ENCODE measurements at places on chromosomes 1 and 21.

GRCh38 chr1:111709986-111710385 lies 29.2 kb downstream of the INKA2 start:
- no peak for DNase-seq

GRCh38 chr1:61053712-61054600 lies 28.4 kb upstream of the NFIA start:
- no peak for DNase-seq

GRCh38 chr1:113763661-113764060 lies 4.4 kb upstream of the PHTF1 start:
- no peak for DNase-seq

GRCh38 chr1:65704318-65704717 lies 88.4 kb upstream of the PDE4B start:
- DNase-seq: no peak

DNA sequence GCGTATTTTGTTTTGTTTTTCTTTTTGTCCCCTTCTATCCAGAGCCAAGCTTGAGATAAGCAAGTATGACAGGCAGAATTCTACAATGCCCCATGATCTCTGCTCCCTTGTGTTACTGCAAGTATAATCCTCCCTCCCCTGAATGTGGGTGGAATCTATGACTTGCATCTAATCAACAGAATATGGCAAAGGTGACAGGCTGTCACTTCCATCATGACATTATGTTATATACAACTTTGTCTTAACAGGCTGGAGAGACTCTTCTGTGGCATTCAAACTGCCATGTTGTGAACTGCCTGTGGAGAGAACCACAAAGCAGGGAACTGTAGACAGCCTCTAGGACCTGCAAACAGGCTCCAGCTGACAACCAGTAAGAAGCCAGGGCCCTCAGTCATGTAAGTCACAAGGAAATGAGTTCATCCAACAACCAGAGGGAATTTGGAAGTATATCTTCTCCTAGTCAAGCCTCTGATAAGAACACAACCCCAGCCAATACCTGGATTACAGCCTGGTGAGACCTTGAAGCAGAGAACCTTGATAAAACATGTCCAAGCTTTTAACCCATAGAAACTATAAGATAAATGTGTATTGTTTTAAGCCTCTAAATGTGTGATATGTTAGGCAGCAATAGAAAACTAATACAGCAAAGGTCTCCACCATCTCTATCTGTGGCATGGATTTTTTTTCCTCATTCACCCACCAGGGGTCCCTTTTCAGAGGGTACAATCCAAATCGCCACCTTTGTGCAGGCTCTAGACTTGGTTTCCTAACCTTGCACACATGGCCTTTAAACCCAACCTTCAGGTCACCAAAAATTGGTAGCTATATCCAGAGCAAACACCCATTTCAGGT lies 5.7 kb upstream of the C1orf162 start:
- peak; percentile 32 for DNase-seq

DNA sequence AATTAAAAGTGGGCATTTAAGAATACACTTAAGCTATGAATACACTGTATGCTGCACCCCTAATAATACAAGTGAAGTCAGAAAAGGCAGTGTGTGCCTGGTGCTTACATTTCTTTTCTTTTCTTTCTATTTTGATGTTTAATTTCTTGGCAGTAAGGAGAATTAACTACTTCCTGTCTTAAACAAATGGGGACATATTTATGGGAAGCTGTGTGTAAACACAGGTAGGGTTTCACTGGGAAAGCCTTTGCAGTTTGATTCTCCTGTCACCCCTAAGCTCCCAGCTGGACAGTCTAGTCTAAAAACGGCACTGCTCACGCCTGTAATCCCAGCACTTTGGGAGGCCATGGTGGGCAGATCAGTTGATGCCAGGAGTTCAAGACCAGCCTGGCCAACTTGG lies 146.0 kb downstream of the MIS18A start:
- DNase-seq: no peak

- DNase-seq: no peak
Observed at GRCh38 chr1:24822887-24823286, 77.6 kb downstream of the CLIC4 start.

- DNase-seq: no peak
Observed at GRCh38 chr1:203244776-203245175, 15.3 kb upstream of the CHIT1 start.

GRCh38 chr1:3558036-3558726 lies 53.1 kb downstream of the MEGF6 start:
- no peak for DNase-seq

DNA sequence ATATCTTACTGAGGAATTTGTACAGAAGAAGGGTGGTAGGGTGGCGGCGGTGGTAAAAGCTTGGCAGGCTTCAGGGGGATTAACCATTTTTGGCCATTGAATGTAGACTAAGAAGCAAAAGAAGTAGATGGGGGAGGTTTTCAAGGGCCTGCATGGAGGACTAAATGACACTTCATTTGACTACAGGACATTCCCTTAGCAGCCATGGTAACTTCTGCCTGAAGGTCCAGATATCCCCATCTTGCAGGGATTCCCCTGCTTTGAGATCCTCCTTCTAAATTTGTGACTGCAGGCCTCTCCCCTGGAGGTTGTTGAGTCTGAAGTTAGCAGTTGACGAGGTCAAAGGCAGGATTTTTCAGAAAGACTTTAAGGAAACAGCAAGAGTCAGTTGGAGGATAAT lies 4.8 kb downstream of the VASH2 start:
- no peak for DNase-seq

- DNase-seq: peak; percentile 68
Observed at GRCh38 chr21:33971492-33972013, 55.9 kb upstream of the ATP5PO start.

- peak; percentile 48 for DNase-seq
Observed at GRCh38 chr1:86068271-86068721, 88.3 kb downstream of the COL24A1 start.

DNA sequence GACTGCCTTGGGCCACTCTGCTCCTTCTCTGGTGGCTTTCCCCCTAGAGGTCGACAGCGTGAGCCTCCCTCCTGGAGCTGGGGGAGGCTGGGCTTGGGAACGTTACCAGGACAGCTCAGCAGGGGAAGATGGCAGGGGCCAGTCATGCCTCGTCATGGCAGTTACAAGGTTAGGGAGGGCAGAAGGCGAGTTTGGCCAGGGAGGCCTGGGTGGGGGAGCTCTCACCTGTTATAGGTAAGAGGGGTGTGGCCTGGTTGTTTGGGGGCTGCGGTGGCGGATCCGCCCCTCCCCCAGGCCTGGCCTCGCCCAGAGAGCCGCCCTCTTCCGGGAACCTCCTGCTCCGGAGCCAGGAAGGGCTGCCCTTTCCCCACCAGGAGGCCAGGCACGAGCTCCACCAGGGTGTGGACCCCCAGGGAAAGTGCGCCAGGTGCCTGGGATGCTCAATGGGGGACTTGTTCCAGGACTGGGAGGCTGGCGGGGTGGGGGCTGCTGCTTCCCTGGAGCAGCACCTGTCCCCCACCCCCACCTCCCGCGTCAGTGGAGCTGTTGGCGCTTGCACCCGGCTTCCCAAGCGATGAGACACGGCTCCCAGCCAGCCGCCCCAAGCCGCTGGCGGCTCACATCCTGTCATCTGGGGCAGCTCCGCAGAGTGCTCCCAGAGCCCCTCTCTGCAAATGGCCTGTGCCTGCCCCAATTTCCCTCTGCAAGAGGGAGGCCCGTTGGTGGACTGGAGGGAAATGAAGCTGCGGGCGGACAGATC lies 23.6 kb upstream of the PKP1 start:
- DNase-seq: peak; percentile 38

DNA sequence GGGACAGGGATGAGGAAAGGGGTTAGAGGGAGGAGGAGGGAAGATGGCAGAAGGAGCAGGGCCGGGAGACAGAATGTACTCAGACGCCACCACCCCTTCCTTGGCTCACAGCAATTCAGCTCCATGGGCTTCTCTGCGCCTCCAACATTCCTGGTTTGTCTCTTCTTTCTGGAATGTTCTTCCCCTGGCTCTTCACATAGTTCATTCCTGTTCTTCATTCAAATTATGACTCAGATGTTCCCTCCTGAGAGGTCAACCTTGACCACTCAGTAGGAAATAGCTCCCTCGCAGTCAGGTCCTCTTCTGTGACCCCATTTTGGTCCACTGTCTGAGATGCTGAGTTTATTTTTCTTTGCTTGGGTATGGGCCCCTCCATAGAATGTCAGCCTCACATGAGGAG lies 203.2 kb downstream of the C1orf94 start:
- no peak for DNase-seq

DNA sequence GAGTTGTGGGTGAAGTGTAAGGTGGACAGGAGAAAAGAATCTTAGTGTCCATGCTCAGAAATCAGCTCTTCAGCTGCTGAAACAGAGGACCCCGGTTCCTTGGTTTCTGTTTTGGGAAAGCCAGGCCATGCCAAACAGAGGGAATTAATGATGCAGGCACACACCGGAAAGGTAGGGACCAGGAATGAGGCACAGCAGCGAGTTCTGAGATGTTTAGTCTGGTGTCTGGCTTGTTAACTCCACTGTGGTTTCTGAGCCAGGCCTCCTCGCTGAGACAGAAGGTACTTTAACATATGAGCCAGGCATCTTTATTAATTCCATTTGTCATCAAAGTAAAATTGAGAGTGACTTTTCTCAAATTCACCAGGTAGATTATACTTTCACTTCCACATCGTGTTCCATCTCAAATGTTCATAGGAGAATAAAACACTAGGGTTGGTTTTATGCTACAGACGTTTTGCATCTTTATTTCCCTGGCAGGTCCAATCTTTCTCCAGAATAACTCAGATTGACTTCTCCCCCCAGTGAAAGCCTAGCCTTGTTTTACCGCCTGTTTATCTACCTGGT lies 23.5 kb downstream of the LRRC8D start:
- DNase-seq: no peak

DNA sequence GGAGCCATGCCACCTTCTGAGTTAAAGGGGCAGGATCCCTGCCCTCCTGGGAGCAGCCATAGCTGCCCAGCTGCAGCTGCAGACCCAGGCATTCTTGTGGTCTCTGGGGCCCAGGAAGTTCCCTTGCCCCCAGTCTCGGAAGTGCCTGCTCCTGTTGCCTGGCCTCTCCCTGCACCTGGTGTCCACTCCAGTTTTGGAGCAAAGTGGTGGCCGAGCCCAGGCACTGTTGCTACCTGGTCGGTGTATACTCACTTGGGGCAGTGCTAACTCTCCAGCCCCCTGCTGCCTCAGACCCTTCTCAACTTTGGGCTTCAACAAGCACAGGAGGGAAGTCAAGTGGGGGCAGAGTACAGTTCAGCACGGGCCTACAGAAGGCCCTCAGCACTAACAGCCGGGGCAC lies 352.9 kb upstream of the NCAM2 start:
- DNase-seq: no peak

GRCh38 chr1:152165286-152166077 lies 6.5 kb upstream of the RPTN start:
- DNase-seq: no peak

Data from NCI-H226 (cell line).